ENCODE measurements at places on chromosomes 11 and 22.

GRCh38 chr22:26709617-26710390 is 52.4 kb downstream of the MIAT start:
- DNase-seq, result no peak

DNA sequence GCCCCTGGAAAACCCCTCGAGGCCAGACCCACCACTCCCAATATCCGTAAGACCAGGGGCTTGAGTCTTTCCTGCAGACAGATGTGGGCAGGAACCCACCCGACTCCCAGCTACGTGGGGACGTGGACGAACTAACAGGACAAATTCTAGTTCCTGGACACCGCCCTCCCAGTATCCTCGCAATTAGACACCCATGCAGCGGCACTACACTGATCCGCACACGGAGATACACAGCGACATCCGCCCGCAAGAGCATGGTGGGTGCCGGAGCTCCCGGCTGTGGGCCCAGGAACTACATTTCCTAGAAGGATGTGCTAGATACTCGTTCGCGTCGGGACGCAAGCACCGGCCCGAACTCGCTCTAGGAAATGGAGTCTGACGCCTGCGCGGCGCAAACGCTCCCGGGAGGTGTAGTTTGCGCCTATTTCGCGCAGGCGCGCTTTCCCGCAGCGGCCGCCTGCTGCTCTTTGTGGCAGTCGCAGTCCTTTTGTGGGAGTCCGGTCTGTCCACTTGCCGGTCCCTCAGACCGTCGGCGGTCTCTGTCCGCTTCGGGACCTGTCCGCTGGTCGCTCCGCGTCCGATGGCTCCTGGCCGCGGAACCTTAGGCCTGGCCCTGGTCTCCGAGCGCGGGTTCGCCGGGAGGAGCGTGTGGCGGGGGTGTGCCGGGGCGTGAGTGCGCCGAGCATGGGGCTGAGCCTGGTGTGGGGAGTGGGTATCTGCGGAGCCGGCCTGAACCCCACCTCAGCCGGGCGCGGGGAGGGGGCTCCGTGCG is at the start of gene ZNF74:
ZNF74 (plus strand) TSS at position 447 of the 772 bp plus-strand sequence. CDS start 478 bp downstream, outside the sequence.
- peak; percentile 87 for DNase-seq

DNA sequence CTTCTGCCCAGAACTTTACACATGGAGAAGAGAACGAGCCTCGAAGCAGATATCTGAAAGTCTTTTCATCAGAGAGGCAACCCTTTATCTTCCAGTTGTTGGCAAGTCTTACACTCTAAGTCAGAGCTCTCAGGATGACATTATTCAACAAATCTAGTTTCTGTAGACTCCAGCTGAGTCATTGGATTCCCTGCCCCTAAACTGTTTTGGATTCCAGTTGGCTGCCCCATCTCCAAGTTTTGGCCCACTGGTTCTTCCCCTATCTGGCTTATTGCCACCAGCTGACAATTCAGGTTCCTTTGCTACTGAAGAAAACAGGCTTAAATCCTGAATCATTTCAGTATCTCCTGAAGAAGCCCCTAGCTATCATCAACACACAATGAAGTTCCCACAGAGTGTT is 14.2 kb downstream of the SAAL1 start:
- no peak for DNase-seq

DNA sequence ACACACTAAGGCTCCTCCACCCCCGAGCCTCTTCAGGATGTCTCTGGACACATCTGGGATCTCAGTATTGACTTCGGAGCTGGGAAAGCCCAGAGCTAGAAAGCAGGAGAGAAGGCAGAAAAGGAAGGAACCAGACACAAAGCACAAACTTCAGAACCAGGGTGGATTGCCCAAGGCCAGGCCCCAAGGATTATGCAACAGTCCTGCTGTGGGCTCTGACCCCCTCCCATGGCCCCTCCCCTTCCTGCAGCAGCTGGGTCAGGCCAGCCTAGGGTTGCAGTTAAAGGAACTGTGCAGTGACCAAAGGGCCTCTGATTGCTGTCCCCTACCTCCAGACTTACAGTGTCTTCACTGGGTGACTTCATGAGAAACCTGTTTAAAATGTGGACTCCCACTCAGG is 5.3 kb downstream of the KCNE3 start:
- peak; percentile 27 for DNase-seq

DNA sequence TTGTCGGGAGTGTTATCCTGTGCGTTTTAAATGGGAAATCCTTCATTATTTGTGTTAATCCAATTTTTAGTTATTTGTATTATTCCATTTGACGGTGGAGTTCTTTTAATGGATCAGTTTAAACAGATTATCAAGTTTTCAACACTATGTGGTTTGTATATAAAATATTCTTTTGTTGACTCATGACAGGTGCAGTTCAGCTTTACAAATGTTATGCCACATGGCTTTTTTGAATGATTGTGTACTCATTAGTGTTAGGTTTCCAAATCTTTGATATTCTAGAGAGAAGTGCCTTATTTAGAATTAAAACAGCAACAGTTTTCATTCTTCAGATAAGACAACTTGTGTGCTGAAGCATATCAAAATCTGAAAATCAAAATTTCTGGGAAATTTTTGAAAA is 2.4 kb downstream of the JAM3 start:
- no peak for DNase-seq

DNA sequence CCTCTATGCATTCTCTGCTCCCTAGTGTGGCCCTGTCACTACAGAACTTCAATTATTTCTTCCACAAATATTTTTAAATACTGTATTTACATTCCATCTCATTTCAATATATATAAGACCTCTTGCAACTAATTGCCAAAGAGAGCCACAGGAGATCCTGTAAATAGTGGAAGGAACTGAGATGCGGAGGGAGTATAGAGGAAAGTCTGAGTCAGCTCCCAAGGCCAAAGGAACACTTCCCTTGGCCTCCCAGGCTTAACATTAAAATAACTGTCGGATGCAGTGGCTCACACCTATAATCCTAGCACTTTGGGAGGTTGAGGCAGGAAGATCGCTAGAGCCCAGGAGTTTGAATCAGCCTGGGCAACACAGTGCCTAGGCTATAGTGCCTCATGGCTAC is 31.2 kb downstream of the RBFOX2 start:
- DNase-seq, result no peak

DNA sequence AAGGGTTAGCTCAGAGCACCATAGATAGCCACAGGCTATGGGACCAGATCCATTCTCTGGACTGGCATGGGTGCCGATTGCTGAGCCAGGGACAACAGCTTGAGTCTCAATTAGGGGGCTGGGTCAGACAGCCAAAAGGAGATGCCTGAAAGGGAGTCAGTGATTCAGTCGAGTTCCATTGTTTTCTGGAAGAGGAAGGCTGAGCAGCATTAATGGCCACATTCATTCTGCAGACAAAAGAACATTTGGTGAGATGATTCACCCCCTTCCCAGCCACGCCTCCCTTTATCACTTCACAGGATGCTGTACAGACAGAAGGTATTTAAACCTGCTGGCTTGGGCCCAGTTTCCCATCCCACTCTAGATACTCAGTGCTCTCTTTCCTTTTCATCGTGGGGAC is 131.9 kb downstream of the ADAMTS15 start:
- peak; percentile 38 for DNase-seq

GRCh38 chr11:78857688-78858087 is 283.0 kb upstream of the NARS2 start:
- no peak for DNase-seq

- DNase-seq, result no peak
Measured at GRCh38 chr11:68878022-68878421, 25.6 kb downstream of the MRPL21 start.

DNA sequence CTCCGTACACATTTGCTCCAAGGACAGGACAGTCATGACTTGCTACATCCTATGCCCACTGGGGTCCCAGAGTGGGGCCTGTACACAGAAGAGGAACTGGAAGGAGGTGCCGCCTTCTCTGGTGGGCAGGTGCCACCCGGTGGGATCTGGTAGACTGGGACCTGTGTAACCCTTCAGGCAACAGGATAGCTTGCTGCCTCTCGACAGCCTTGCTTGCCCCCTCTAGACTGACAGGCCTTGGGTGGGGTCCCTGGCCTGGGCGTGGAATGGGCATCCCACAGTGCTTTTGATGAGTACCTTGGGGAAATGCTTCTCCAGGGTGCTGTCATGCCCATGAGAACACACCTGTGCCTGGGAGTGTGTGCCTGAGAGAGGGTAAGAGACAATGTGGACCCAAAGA is 15.8 kb downstream of the SHANK3 start:
- no peak for DNase-seq

- no peak for DNase-seq
Measured at GRCh38 chr11:93784935-93785360, 866 bp downstream of the MED17 start.

DNA sequence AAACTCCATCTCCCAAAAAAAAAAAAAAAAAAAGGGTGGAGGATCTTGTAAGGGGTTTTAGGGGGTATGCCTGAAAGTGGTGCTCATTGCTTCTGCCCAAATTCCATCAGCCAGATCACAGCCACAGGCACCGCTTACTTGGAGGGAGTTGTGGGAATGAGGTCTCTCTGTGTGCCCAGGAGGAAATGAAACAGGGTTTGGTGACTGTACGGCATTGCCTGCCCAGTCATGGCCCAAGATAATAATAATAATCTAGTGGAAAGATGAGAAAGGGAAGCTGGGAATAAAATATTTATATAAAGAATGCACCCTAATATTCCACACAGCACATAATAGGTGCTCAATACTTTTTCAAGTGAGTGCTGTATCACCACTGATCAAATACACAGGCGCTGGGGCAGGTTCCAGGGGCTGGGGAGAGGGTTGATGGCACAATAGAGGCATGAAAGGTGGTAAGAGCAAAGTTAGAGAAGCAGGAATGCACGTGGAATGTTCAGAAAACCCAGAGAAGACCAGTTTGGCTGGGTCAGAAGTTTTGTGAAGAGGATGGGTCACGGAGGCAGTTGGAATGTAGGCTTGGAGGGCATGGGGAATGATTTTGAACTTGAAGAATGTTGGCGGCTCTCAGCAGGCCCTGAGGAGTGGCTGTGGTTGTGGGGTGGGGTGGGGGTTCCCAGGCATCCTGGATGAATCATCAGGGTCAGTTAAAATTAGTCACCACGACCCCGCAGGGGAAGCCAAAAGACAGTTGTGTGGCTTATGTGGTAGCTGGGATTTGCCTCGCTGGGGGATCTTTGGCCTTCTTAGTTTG is 12.5 kb upstream of the MB start:
- DNase-seq, result no peak

DNA sequence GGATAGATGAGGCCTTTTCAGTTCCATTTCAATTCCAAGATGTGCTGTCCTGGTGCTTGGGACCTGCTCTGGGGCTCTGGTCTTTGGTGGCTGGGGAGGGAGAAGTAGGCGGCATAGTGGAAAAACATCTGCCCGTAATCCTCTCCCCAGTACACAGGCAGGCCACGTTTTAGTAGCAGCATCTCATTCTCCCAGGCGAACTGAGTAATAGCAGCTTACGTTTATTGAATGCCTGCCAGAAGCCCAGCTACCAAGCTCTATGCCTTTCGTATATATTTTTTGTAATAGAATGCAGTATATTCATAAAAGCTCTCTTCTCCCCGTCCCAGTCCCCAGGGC is 11.4 kb downstream of the ACO2 start:
- DNase-seq, result peak; percentile 44

GRCh38 chr11:116901211-116901610 is 63.8 kb upstream of the APOA1 start:
- DNase-seq, result no peak

DNA sequence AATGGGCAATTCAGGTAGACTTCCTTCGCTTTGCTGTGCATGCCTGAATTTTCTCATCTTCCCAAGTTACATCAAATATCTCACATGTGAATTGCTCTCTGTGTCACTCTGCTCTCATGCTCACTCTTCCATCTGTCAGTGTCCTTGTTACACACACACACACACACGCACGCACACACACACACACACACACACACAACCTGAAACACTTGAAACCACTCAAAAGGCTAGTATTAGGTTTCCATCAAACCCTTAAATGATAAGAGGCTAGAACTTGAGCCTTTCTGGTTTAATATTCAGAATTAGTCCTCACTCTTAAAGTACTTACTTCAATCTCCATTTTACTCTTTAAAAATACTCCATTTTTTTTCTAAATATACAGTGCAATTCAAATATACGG is 282.4 kb downstream of the C11orf87 start:
- no peak for DNase-seq

DNA sequence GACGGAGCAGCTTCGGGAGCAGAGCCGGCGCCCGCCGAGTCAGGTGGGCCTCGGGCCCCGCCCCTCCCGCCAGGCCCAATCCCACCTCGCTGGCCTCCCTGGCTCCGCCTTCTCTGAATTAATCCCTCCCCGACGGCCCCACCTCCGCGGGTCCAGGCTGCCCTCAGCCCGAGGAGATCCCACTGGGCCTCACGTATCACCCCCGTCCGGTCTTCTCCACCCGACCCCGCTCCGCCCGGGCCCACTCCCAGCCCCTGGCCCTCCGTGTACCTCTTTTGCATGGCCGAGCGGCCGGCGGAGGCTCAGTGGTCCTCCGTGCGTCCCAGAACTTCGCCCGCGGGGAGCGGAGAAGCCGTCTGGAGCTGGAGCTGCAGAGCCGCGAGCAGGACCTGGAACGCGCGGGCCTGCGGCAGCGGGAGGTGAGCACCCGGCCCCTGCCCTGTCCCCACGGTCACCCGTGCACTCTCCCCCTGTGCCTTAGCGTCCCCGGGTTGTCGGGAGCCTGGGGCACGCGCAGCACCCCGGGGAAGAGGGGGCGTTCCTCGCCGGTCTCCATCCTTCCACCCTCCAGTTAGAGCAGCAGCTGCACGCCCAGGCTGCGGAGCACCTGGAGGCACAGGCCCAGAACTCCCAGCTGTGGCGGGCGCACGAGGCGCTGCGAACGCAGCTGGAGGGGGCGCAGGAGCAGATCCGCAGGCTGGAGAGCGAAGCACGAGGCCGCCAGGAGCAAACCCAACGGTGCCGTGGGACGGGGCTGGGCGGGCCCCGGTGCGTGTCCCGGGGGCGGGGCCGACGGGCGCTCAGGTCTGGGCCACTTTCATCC is 2.2 kb upstream of the CD151 start:
- DNase-seq, result no peak

DNA sequence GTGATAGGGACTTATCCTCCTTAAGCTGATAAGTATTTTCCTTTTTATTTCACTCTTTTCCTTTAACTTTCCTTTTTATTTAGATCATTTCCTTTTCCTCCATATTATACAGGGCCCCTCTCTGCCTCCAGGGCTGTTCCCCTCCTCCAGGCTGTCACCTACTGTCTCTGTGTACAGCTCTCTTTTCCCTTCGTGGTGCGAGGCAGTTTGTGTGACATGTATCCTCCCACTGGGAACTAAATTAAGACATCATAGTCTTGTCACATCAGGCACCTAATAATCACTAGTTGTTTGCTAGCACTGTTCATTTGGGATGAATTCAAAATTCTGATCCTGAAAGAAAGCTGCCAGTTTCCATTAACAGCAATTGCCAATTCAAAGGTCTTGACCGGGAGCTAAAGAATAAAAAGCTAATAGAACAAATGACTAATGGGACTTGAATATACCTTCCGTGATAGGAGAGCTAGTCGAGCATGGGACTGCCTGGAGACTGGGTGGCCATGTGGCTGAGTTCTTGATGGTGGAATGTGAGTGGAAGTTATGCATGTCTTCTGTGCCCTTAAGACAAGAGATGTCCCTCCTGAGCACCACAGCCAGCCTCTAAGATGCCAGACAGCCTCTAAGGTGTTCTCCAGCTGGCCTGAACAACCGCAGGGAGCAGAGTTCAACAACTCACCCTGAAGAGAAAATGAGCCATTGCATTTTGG is 77.7 kb upstream of the LRRC55 start:
- no peak for DNase-seq

Data from substantia nigra (tissue), 51 donors.